ENCODE measurements at places on chromosomes 4 and X.

- DNase-seq = no peak
These were observed 53.4 kb downstream of the LDB2 start for GRCh38 chr4:16844816-16845586.

GRCh38 chrX:109187473-109188168 is 294.3 kb downstream of the GUCY2F start:
- DNase-seq = no peak

- peak; percentile 77 for DNase-seq
These were observed at the start of gene SYN1 for GRCh38 chrX:47619486-47620302. SYN1 (minus strand) TSS chrX:47619857; CDS start chrX:47619728, 129 bp downstream.

DNA sequence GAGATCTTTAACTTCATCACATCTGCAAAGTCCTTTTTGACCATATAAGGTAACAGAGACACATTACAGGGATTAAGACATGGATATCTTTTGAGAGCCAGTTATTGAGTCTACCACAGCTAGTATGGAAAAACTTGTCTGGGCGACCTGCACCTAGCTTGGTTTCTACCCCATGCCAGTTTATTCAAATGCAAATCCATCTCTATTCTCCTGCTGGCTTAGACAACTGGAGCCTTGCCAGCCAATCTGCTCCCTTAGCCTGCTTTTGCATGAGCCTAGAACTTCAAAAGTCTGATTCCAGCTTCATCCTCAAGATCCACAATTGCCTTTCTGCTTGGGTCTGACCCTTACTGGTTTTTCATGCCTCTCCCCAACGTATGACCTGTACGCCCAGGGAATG is 212.0 kb upstream of the AFF2 start:
- DNase-seq = no peak

DNA sequence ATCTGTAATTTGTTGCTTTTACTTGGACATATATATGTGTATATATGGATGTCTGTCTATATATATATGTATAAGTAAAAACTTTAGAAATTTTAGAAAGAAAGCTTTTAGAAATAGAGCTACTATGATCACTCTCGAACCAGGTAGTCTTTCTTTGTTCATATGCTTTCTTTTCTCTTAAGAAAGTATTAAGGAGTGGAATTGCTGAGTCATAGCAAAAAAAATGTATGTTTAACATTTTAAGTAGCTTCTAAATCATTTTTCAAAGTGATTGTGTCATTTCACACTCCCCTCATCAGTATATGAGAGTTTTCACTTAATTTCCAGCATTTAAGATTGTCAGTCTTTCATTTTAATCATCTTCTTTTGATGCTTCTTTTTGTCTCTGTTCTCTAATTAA is 447.9 kb upstream of the TECRL start:
- DNase-seq = no peak

DNA sequence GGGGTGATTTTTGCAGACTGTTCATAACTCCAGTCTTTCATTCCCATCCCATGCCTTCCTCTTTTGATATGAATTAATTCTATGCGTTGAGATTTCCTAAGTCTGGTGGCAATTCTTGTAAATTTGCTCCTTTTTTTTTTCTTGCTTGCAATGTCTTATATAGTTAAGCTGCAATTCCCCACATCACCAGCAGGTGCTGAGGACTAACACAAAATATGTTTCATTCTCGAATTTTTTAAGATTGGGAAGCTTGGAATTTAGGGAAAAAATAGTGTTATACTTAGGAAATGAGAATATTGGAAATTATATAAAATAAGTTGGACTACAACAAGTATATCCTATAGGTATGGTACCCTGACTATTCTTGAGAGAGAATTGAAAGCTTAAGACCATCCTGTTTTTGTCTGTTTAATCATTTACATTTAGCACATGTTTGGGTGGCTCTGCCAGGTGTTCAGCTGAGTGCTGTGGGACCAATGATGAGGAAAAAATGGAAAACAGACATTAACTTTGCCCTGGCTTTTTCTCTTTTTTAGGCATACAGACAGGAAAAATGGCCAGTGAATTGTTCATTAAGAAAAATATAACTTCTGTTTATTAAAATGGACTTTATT is 30.2 kb downstream of the AFF2 start:
- DNase-seq = no peak

DNA sequence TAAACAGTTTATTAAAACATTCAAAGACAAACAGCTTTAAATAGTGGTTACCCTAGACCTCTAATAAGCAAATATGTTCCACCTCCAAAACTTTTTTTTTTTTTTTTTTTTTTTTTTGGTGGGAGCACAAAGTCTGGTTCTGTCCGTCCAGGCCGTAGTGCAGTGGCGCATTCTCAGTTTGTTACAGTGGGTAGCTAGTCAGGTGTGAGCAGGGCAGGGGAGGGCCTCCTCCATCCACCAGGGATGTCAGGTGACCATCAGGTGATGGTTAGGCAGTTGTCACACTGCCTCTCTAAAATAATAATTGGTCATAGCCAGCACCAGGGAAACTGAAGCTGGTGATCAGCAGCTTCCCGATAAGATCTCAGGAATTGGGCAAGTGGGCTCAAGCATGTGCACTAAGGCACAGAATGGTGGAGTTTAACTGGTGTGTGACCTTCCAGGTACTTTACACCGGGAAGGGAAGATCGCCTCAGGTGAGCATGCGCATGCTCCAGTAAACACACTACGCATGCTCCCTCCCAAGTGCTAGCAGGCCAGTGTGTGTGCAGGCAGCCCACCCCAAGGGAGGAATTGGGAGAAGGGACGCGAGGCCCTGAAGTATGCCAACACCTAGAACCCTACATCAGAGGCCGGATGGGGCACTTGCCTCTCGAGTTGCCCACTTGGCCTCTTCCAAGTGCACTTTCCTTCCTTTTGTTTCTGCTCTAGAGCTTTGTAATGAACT is 27.2 kb downstream of the TNIP2 start:
- no peak for DNase-seq

DNA sequence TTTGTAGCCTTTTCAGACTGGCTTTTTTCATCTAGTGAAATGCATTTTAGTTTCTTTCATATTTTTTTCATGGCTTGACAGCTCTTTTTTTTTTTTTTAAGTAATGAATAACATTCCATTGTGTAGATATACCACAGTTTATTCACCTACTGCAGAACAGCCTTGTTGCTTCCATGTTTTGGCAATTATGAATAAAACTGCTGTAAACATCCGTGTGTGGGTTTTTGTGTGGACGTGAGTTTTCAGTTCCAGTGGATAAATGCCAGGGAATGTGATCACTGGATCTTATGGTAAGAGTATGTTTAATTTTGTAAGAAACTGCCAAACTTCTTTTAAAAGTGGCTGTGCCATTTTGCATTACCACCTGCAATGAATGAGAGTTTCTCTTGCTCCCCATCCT is 160.8 kb downstream of the SOWAHB start:
- DNase-seq = no peak
